HL-60 (cell line): ENCODE measurements at places on chromosomes 11 and 22.
A peak's percentile ranks its signal among the peaks of the same experiment; 100 is the strongest.

- DNase-seq, result no peak
Observed at GRCh38 chr22:49307870-49308269, 519.8 kb downstream of the BRD1 start.

- DNase-seq, result no peak
Observed at GRCh38 chr11:12673601-12673923, 659 bp upstream of the TEAD1 start.

DNA sequence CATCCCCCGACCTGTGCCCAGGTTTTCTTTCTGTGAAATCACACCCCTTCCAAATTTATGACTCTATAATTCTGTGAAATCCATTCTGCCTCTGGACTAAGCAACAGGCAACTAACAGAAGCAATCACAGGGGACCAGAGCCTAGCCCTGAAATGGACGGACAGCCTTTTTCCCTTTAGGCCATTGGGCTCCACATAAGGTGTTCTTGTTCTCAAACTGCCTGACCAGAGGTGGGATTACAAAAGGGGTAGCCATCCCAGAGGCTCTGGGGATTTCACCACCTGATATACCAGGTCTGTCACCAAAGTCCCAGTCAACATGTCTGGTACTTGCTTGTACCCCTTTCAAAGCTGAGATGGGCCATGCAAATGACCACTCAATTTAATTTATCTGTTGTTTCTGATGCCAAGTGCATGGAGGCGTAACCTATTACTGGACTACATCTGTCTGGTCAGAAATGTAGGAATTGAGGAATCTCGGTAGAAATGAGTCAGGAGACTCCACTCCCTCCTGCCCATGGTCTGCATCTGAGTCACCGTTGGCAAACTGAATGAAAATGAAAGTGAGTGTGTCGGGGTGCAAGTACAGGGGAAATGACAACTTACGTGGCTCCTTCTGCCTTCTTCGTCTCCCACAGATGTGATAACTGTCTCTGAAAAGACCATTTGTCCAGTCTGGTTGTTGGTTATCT, 10.2 kb downstream of the DKK3 start:
- DNase-seq, result no peak

DNA sequence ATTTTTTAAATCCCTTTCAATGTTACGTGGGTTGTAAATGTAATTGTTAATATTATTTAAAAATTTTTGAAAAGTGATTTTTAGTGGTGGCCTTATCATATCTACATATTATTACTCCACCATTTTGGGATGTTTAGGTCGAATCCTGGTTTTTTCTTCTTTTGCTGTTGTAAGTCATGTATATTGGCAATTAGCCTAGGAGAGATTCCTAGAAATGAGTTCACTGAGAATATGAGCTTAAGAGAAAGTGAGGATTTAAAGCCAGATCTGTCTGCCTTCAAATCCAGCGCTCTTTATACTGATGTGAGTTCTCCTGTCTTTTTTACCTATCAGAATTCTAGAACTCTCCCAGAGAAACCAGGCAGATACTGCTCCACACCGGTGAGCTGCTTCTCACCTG, 56.1 kb downstream of the PTPRJ start:
- DNase-seq, result no peak

DNA sequence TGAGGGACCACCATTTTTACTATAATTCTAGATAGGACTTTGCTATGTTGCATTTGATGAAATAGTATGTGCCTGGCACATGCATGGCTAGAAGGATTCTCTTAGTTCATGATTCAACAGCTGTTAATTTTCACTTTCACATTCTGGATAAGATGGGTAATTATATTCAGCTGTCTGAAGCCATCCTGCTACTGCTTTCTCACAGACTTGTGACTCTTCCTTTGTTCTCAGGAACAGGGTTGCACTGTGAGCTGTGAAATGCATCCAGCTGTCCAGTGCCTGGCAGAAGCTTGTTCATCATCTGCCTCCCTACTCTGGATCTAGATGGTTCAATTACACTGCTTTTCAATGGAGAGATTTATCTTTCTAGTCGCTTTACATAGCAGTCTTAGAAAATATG, 610.1 kb upstream of the ANO5 start:
- no peak for DNase-seq

DNA sequence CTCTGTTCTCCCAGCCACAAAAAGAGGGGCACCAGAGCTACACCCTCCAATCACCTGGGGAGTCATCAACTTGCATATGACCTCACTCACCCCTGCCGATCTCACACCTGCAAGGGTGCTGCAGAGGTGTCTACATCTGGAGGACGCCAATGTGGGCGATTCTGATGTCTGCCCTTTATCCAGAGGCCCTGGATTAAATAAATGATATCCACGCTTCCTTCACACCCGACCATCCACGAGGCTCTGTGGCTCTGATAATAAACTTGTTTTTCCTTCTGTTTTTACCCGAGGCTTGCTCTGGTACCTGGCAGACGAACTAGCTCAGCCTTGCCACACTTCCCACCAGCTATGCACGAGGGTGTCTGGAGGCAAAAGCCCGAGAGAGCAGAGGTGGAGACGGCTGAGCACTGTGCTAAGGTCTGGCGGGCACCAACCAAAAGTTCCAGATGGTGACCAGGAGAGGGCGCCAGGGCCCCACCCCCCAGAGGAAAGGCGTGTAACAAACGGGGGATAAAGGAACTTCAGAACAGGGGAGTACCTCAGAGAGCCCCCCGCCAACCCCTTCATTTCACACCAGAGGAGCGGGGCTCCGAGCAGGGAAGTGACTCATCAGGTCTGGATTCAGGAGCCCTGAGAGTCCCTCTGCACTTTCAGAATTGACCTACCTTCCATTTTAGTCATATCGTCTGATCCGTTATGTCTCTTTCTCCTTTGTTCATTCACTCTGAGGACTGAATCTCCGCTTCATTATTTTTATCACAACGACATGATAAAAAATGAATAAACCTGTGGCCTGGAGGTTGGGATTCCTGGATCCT, 13.5 kb downstream of the SCN3B start:
- peak; percentile 41 for DNase-seq

- no peak for DNase-seq
Observed at GRCh38 chr11:33507967-33508366, 192.7 kb downstream of the C11orf91 start.

DNA sequence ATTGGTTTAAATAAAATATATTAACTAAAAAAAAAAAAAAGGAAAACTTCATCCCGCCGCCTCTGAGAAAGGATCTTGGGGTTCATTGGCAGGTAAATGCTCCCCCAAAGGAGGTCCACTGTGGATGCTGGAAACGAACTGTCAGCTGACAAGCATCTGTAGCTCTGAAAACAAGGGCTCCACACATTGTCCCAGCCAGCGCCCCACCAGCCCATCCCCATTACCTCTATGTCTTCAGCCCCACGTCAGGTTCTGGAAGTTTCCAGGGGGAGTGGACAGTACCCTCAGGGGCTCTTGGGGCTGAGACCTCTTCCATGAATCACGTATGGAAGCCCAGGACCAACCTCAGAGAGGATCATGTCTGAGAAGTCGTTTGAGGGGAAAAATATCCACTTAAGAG, 66.4 kb upstream of the WNT7B start:
- no peak for DNase-seq

DNA sequence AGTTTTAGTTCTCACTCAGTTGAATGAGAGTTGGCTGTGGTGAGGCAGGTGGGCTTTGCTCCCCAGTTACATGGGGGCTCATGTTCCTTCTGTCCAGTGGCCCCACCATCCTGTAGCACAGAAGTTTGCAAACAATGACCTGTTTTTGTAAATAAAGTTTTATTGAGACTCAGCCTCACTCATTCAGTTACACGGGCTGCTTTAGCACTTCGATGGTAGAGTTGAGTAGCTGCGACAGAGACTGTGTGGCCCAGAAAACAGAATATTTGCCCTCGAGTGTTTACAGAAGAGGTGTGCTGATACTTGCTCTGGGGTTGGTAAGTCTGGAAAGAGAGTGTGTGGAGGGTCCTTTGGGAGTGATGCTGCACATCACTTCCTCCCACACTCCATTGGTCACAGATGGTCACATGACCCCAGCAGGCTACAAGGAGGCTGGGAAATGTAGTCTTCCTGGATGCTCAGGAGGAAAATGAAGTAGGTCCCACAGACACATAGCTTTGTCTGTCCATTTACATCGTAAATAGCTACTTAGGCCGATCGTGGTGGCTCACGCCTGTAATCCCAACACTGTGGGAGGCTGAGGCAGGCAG, 34.6 kb downstream of the IFT27 start:
- no peak for DNase-seq

DNA sequence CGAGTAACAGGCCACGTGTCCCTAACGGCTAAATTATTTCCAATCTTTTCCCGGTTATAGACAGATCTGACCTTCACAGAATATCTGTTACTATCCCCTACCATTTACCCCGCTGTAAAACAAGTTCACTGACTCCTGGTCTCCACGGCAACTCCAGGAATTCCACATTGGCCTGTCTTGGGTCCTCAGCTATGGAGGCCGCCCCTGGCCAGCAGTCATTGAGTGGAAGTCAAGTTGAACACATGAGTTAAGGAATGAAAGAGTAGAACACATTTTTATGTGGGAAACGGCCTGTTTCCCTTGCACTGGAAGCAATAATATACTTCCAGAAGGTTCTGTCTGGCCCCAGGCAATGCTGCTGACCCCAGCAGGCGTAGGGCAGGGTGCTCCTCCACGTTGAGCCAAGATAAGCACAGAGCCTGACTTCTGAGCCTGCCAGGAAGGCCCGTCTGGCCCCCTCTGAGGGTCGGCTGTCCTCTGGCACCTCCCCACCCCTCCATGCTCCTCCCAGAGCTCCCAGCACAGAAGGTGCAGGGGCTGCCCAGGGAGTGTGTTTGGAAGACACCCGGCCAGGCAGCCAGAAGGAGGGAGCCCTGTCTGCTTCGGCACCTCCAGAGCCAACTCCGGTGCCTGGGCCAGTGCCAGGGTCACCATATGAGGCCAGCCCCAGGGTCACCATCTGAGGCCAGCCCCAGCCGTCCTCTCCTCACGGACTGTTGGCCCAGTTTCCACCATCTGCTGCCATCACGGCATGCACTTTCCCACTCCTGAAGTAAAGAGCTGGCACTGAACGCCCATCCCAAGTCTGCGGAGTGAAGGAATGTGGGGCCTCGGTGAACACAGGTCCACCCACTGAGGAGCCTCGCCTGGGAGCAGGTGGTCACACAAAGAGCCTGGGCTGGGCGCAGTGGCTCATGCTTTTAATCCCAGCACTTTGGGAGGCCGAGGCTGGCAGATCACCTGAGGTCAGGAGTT, 813.2 kb downstream of the BRD1 start:
- no peak for DNase-seq

GRCh38 chr22:27273436-27273835, 528.1 kb downstream of the MN1 start:
- DNase-seq, result no peak

- no peak for DNase-seq
Observed at GRCh38 chr22:43173976-43174720, 12.8 kb downstream of the TTLL12 start.

- no peak for DNase-seq
Observed at GRCh38 chr22:24419475-24419850, 7.9 kb upstream of the ADORA2A start.

GRCh38 chr22:23859201-23859600, 1.5 kb downstream of the SLC2A11 start:
- no peak for DNase-seq
